ENCODE measurements at places on chromosomes 1 and 21. TPM values are rescaled to one million over a fixed set of nuclear protein-coding genes. Genes with fewer than 3 reads are reported as not detected.

NUP210L gene
- 0.22 TPM for total RNA-seq

GPX7 gene
- total RNA-seq = 25.0 TPM

BCL2L15 gene
- total RNA-seq = 1.3 TPM

CERS2 gene
- 142 TPM for total RNA-seq

RGS13 gene
- not detected for total RNA-seq

PADI4 gene
- 3.9 TPM for total RNA-seq

DNA sequence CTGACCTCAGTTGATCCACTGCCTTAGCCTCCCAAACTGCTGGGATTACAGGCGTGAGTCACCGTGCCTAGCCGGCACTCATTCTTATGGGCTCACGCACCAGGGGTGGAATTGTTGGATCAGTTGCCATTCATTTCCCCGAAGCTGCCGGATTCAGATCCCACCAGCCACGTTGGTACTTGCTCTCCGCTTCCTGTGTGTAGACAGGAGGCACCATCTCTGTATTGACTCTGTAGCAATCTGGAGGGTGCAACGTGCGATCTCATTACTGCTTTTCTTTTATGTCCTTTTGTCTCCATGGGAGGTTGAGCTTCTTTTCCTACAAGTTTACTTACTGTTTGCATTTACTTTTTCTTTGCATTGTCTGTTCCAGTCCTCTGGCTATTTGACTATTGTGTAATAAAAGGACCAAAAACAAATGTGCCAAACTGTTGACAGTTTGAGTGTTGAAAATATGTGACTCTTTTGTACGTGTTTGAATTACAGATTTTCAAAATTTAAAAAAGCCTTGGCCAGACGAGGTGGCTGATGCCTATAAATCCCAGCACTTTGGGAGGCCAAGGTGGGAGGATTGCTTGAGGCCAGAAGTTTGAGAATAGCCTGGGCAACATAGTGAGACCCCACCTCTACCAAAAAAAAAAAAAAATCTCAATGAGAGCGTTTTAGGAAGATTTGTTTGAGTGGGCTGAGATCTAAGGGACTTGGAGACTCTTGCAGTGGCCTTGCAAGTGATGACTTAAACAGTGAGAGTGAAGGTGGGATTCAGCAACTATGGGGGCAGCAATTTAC lies 39.1 kb downstream of the SPSB1 start:
- no peak for DNase-seq

NID1 gene
- 0.08 TPM for total RNA-seq

ANGPTL3 gene
- total RNA-seq = not detected

CNR2 gene
- total RNA-seq = 1.1 TPM

CFAP57 gene
- total RNA-seq = not detected

GRCh38 chr1:187853505-187853904 lies 1024.8 kb downstream of the PLA2G4A start:
- no peak for DNase-seq

NFASC gene
- not detected for total RNA-seq

- no peak for DNase-seq
Measured at GRCh38 chr1:91546301-91546581, 45.6 kb downstream of the CDC7 start.

DNA sequence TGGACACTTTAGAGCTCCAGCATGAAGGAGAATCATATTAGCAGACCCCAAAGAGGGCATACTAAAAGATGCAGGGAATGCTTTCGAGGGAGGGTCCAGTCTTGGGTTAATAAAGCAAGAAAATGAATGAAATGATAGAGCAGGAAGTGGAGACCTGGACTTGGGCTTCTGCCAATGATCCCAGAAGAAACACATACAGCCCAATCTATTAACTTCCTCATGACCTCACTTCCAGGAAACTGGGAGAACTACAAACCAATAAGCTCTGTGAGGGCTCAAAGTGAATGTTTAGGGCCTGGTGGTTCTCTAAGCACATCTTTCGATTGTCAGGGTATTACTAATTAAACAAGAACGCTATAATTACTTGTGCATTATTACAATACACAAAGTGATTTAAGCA lies 53.6 kb upstream of the SSX2IP start:
- DNase-seq = no peak

- no peak for DNase-seq
Measured at GRCh38 chr1:178632653-178633052, 92.4 kb upstream of the RALGPS2 start.

IQGAP3 gene
- total RNA-seq = 0.08 TPM

- DNase-seq = no peak
Measured at GRCh38 chr1:225498549-225499136, 70.8 kb upstream of the LBR start.

- no peak for DNase-seq
Measured at GRCh38 chr1:1182491-1183220, 9.0 kb downstream of the TTLL10 start.

Measured in naive thymus-derived CD8-positive, alpha-beta T cell (primary cell).